ENCODE measurements at places on chromosomes 13 and 19.
A peak's percentile ranks its signal among the peaks of the same experiment; 100 is the strongest.

DNA sequence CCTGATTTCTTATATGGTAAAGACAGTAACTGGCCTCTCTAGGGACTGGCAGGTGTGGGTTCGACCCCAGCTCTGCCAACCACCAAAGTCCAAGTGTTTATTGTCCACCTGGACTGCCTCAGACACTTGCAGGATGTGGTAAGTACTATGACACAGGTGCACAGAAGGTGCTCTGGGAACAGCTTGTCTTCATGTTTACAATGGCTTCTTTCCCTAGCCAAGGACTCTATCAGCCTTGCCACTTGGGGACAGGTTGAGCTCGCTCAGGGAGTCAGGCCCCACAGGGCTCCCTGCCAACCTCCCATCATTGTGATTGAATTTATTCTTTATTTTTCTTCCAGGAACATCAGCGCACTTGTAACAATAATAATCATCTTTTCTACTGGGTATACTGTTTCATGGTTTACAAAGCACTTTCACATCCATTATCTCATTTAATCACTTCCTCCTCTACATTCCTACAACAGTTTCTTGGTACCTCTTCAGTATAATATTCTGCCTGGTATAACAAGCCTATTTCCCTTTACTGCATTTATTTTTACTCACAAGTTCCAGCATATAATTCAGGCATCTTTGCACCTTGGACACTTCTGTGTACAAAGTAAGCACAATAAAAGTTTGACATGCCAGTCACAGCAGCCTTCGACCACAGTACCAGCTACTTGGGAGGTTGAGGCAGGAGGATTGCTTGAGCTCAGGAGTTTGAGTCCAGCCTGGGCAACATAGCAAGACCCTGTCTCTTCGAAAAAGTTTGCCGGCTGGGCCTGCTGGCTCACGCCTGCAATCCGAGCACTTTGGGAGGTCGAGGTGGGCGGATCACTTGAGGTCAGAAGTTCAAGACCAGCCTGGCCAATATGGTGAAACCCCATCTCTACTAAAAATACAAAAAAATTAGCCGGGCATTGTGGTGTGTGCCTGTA lies 24.2 kb upstream of the GATAD2A start:
- no peak for ATAC-seq

DNA sequence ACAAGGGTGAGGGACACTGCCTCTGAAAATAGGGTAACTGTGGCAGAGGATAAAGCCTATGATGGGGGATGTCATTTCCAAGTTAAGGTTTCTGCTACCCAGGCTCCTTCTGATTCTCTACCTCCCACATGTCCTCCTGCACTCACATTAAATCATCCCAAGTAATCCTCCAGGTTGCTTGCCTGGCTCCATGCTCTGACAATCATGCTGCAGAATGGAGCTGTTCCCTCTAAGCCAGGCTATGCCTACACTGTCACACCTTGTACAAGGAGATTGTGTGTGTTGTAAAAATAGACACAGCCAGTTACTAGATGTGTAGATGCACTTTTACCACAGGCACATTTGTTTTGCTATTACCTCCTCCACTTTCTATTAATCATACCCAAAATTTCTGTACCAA lies 8.0 kb downstream of the ZNF416 start:
- no peak for ATAC-seq

DNA sequence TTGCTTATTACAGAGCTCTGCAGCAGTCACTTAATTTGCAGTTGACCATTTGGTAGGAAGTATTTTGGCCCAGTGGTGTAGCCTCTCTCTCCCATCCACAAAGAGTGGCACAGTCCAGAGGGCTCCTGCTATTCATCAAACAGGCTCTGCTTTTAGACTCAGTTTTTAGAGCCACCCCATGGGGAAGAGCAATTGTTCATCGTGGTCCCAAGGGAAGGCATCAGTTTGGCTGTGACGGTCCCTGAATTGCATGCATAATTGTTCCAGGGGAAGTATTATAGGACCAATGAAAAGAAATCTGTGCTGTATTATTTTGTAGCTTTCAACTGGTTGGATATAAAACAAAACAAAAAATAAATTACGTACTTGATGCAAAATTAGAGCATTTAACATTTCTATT lies 799.0 kb downstream of the DACH1 start:
- no peak for ATAC-seq

- no peak for ATAC-seq
Observed at GRCh38 chr19:55113570-55114039, 3.8 kb downstream of the PPP1R12C start.

DNA sequence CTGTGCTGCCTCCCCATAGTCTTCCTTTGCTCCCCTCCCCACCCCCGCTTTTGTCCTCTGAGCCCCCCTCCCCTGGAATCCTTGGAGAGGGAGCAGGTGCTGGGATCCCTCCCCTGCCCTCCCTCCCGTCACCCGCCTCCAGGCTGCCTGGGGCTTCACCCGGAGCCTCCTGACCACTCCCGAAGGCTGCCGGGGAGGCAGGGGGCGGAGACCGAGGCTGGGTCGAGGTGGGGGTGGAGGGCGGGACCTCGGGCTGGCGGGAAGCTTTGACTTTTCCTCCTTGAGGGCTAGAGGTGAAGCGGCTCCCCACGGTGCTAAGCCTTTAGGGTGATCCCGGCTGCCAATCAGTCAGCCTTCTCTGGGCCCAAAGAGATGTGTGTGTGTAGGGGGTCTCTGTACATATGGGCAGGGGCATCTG lies 1.5 kb downstream of the KMT5C start:
- ATAC-seq: no peak

DNA sequence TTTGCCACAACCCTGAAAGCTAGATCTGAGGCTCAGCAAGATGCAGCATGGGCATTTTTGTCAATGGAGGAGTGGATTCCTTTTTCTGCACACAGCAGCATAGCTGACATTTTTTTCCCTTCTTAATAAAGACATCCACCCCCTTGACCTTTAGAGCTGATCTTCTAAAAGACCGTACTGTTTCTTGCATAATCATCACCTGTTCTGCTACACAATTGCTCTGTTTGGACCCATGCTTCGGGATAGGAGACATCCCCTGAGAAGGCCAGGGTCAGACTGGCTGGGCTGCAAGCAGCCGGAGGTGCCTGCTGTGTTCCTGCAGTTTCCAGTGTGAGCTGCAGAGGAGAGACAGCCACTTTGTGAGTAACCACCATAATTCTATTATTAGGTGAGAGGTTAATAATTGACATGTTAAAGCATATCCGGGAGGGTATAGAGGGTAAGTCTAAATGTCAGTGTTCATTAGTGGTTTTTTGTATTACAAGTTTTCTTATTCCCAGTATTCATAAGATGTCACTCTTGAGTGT lies 108.5 kb upstream of the C1QTNF9B start:
- ATAC-seq: peak; percentile 49

- ATAC-seq: no peak
Observed at GRCh38 chr13:113836768-113837559, 26.9 kb downstream of the GAS6 start.
